ENCODE measurements at places on chromosomes 6 and 20. TPM values are rescaled to one million over a fixed set of nuclear protein-coding genes. Genes with fewer than 3 reads are reported as not detected.
A peak's percentile ranks its signal among the peaks of the same experiment; 100 is the strongest.

DNA sequence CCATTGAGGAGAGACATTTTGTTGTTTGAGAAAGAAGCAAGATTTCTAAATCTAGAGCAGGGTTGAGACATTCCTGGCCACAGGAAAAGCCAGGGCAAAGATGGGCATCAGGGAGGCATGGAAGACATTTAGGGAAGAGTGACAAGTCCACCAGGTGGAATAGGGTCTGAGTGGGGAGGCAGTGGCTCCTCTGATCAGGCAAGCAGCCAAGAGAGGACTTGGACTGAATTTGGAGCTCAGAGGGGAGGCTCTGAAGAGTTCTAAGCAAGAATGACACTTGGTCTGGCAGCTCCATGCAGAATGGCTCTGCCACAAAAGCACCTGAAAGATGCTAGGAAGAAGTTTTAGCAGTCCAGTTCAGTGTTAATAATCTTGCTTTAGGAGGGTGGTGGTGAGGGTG lies 120.8 kb downstream of the FYN start:
- no peak for DNase-seq

DNA sequence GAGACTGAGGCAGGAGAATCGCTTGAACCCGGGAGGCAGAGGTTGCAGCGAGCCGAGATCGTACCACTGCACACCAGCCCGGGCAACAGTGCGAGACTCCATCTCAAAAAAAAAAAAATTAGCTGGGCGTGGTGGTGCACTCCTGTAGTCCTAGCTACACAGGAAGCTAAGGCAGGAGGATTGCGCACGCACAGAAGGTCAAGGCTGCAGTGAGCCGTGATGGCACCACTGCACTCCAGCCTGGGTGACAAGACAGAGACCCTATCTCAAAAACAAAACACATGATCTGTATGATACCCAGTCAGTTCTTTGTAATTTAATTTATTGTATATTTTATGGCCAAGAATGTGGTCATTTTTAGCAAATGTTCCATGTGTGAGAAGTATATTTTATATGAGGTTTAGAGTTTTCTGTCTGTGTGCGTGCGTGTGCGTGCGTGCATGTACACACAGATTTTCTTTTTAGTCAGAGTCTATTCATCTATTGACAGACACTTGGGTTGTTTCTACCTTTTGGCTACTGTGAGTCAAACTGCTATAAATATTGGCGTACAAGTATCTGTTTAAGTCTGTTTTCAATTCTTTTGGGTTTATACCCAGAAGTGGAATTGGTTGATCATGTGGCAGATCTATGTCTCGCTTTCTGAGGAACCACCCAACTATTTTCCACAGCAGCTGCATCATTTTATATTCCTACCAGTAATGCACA lies 22.2 kb upstream of the MYL9 start:
- DNase-seq: no peak

GRCh38 chr6:148116001-148116400 lies 226.6 kb upstream of the SASH1 start:
- DNase-seq: no peak

DNA sequence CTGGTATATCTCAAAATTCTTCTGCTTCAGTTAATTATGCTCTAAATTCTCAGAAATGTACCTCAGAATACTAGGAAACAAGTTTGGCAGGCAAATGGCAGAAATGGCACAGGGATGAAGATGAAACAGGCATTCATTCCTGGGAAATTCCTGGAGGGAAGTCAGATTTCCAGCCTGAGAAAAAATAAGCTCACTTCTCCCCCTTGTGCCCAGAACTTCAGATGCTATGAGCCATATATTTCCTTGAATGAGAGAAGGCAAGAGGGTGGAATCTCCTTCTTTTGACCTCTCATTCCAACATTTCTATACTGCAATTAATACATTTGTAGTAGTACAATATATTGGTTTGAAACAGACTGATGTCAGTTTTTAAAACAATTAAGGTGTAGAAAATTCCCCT lies 22.8 kb downstream of the RGS17 start:
- peak; percentile 49 for DNase-seq

DNA sequence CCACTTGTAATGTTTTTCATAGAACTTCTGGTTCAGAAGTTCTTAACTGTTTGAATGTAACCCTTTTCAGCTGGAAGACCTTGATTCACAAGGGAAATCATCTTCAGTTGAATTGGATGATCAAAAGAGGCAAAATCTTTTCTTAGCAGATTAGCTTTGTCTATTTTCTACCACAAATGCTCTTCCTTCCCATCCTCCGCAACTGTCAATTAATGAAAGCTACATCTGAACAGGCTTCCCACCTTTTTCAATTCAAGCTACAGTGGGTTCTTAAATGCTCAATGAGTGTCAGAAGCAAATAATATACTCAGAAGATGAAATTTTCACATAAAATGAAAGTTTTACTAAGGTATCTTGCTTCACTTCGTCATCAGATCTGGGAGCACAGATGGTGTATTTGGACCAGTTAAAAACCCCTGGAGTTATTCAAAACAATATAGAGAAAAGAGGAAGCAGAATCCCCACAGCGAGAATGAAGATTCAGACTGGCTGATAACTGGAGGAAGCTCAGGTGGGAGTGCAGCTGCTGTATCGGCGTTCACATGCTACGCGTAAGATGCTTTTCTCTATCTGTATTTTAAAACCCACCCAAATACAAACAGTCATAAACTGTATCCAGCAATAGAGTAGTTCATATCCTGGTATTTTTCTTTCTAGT lies 19.4 kb downstream of the QRSL1 start:
- no peak for DNase-seq

DNA sequence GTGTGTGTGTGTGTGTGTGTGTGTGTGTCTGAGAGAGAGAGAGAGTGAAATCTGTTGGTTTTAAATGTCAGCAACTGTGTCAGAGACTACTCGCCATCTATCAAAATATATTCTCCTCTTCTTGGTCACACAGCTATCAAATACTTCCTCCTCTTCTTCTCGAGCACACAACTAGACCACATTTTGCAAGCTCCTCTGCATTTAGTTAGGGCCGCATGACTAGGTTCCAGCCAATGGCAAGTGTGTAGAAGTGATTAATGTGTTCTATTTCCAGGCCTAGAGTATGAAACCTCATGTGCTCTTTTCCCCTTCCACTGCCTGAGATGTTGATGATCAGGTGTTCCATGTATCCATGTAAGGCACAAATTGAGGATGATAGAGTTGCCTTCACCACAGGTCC lies 278.5 kb upstream of the MARCKS start:
- DNase-seq: no peak

The GFRAL gene
- total RNA-seq: not detected

The EPPIN gene
- total RNA-seq: not detected

Data from fibroblast of villous mesenchyme (primary cell).